ENCODE measurements at places on chromosomes 16 and 17. TPM values are rescaled to one million over a fixed set of nuclear protein-coding genes. Genes with fewer than 3 reads are reported as not detected.

The TEKT5 gene
- total RNA-seq = not detected

The CRYBA1 gene
- not detected for total RNA-seq

The TMEM235 gene
- not detected for total RNA-seq

The UTP18 gene
- total RNA-seq = 78.2 TPM

The RSAD1 gene
- 37.7 TPM for total RNA-seq

The WNT3 gene
- 5.6 TPM for total RNA-seq

The CHD9NB gene
- 1.7 TPM for total RNA-seq

The OR3A2 gene
- total RNA-seq = not detected
